ENCODE measurements at places on chromosomes 1 and 21. TPM values are rescaled to one million over a fixed set of nuclear protein-coding genes. Genes with fewer than 3 reads are reported as not detected.

GRCh38 chr1:160539990-160540858 lies 17.2 kb upstream of the SLAMF6 start:
- DNase-seq, result no peak

DNA sequence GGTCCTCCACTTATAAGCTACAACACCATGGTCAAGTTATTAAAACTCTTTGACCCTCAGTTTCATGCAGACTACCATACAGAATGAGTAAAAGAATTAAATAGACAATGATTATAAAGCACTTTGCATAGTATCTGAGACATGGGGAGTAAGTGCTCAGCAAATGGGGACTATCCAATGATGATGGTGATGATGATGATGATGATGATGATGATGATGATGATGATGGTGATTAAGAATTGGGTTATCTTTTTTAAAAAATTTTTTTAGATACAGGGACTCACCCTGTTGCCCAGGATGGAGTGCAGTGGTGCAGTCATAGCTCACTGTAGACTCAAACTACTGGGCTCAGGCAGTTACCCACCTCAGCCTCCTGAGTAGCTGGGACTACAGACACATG lies 8.1 kb upstream of the EPS15 start:
- DNase-seq, result no peak

- no peak for DNase-seq
These were observed 57.4 kb upstream of the ADAMTS5 start for GRCh38 chr21:27024301-27024700.

GBP7 gene
- total RNA-seq, result not detected

ADCY10 gene
- not detected for total RNA-seq

DNA sequence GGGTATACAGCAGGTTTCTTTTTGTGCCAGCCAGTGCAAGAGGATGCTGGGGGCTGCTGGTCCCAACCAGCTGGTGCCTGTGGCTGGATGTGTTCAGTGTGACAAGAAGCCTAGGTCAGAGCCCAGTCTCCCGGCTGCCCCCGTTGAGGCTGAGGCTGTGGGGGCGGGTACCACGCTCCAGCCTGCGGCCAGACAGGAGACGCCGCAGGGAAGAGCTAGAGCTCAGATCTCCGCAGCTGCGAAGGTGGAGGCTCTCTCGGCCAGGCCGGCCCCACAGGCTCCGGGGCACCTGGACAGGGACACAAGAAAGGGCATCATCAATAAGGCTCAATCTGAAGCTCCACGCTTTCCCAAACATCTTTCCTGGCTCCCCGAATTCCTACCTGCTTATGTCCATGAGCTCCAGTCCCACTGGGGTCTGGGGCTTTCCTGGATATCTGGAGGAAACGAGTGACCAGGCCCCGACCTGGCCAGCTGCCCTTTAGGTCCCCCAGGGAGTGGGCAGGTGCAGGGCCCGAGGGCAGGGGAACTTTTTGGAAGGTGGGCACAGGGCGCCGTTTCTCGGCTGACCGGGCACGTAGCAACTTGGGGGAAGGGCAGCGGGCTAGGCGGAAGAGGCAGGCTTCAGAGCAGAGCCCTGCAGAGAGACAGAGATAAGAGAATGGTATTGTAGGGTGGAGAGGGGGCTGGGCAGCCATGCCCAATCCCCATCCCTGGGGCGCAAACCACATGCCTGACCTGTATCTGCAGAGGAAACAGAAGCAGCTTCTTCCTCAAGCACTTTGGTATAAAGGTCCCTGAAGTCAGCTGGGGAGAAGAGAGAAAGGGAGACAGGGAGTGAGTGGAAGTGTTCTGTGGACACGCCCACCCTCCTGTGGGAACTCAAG lies 7.4 kb downstream of the ENTREP3 start:
- DNase-seq, result no peak

CAPN8 gene
- not detected for total RNA-seq

Measured in NCI-H460 (cell line).